ENCODE measurements at places on chromosomes 11 and 22.

DNA sequence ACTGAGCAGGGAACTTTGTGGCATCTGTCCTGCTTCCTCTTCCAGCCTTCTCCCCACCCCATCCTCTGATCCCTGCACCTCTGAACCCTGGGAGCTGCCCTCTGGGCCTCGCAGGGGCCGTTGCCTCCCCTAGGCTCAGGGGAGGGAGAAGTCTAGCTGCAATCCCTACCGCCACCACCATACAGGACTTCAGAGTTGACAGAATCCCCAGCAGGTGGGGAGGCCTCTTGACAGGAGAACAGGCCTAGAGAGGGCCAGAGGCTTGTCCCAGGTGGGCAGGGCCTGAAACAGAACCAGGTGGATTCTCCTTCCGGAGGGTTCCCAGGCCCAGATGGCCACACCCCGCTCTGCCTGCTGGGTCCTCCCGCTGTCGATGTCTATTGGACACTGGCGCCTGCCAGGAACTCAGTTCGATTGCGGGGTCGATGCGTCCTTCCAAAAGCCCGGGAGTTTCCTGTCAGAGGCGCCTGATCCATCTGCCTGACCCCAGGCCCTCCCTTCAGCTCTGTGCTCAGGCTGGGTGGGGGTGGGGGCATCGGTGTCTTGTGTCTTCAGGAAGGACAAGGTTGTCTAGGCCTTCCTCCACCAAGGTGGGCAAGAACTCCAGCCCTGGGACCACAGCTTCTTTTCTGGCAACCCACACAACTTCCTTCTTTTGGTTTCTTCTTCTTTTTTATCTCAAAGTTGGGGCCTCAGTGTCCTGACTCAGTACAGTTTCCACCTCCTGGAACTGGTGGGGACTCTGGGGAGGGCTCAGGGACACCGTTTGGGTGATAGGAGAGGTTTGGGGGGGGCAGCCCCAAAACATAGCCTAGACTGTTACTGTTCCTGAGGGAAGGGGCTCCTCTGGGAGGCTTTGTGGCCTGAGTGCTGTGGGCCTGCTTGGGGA is 6.4 kb downstream of the STARD10 start:
- DNase-seq: no peak

- no peak for DNase-seq
Measured at GRCh38 chr11:67160872-67161783, 42.1 kb downstream of the KDM2A start.

- peak; percentile 80 for DNase-seq
Measured at GRCh38 chr22:49992921-49993648, 19.5 kb downstream of the IL17REL start.

- DNase-seq: no peak
Measured at GRCh38 chr22:38718414-38718813, 12.7 kb downstream of the GTPBP1 start.

- no peak for DNase-seq
Measured at GRCh38 chr22:46769706-46770105, 7.3 kb downstream of the TBC1D22A start.

- DNase-seq: no peak
Measured at GRCh38 chr22:35752863-35753189, 35.2 kb downstream of the APOL5 start.

DNA sequence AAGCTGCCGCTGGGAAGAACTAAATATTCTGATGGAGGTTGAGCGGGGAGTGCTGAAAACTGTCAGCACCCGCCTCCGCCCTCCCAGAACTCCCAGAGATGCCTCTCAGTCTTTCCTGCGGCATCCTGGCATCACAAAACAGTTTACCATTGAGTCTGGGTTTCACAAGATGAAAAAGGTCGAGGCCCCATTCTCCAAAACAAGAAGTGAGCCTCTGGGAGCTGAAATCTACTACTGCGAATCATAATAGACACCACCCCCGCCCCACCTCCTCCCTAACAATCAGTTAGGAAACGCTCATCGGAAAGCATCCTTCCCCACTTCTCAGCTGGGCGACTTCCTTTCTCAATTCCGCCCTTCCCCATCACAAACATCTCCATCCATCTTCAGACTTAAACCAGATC is 1.0 kb downstream of the SUN2 start:
- DNase-seq: no peak

GRCh38 chr11:27740362-27741013 is 40.2 kb upstream of the BDNF start:
- DNase-seq: no peak

- DNase-seq: no peak
Measured at GRCh38 chr11:9990221-9990973, 303.6 kb downstream of the SBF2 start.

DNA sequence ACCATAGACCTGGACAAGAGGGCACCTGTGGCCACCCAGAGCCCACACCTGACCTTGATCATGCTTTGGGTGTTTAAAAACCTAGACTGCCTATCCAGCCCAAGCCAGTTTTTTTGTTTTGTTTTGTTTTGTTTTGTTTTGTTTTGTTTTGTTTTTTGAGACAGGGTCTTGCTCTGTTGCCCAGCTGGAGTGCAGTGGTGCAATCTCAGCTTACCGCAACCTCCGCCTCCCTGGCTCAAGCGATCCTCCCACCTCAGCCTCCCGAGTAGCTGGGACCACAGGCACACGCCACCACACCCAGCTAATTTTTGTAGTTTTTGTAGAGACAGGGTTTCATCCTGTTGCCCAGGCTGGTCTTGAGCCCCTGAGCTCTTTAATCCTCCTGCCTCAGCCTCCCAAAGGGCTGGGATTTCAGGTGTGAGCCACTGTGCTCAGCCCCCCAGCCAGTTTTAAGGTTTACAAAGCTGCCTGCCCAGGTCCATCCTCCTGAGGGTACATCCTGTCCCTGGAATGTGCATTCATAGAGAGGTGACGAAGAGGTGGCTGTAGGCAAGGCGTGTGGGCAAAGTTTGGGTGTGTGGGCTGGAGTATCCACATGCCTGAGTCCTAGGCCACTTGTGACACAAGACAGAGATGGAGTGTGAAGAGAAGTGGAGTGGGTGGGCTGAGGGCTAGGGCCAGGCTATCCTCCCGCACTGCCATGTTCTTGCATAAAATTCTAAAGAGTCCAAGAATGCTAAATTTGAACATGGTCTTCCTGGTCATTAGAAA is 3.3 kb upstream of the CD82 start:
- no peak for DNase-seq

- no peak for DNase-seq
Measured at GRCh38 chr11:64015935-64016845, 19.5 kb upstream of the FLRT1 start.

DNA sequence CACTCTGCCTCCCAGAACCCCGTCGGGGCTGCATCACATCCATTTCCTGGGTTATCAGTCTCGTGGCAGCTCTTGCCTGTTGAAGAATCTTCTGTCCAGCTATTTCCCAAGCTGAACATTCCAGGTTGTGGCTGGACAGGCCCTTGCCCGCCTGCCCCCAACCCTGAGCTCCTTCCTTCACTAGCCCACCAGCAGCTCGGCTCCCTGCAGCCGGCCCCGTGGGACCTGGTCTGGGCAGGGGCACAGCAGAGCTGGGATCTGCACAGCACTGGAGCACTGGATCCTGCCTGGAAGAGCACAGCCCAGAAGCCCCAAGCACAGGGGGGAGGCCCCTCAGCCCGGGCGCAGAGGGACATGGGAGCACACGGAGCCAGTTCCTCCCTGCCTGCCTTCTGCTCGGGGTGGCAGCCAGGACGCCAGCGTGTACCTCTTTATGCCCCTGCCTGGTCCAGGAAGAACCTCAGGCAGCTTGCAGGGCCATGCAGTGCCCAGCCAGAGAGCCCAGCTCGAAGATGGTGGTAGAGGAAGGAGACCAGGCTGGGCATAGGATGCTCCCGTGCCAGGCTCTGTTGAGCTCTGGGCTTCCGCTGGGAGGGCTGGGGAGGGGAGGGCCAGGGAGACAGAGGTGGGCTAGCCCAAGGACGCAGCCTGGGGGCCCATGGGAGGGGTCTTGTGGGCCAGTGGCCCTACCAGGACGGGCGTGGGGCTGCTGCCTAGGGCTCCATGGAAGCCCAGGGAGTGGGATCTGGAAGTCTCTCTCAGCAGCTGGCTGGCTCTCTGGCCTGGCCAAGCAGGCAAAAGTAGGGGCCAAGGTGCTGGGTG is 16.6 kb upstream of the GNB1L start:
- no peak for DNase-seq

- DNase-seq: no peak
Measured at GRCh38 chr11:63912678-63913077, 4.3 kb downstream of the RCOR2 start.

DNA sequence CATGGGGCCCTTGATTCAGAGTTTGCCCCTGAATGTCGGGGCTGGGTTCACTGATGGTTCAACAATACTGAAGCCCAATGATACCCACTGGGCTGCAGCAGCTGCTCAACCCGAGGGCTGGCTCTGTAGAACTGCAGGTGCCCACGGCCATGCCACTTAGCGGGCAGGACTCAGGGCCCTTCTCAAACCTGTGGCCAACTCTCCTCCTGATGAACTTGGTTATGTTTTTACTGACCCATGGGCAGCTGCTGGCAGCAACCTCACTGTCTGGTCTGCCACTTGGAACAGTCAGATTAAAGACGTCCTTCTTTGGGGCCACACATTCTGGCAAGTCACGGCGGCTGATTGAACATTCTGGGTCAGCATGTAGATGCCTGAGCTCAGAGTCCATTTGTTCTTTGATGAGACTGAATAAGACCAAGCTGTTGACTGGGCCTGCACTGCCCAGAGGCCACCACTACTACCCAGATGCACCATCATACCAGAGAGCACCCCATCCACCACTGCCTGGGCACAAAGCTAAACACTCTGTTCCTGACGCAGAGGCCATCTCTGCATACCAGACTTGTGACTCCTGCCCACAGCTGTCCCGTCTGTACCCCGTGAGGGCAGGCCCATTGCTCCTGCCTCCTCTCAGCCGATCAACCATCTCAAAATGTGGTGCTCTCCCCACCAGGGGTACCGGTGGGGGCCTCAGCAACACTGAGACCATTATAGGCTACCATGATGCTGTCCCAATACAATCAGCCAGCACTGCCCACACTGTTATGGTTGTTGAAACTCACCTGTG is 67.8 kb downstream of the SHANK2 start:
- DNase-seq: no peak

- DNase-seq: no peak
Measured at GRCh38 chr22:27433585-27434190, 367.9 kb downstream of the MN1 start.

- no peak for DNase-seq
Measured at GRCh38 chr22:39017596-39018365, 3.1 kb upstream of the APOBEC3D start.

GRCh38 chr11:73326929-73327811 is 19.1 kb downstream of the ARHGEF17 start:
- DNase-seq: no peak

DNA sequence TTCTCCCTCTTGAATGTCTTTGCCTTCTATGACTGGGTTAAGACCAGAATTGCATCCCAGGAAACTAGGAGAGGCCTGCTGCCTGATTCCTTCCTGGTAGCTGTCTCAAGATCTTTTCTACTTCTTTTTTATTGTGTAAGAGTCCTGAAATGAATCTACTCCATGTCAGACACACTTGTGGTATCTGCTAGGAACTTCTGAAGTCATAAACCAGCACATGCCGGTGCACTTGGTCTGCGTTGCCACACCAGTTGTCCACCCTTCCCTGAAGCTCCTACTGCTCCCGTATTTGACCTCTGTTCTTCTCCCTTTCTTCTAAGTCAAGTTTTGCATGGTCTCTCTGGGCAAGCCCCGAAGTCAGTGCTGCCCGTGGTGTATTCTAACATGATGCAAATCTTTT is 644.2 kb downstream of the ETS1 start:
- DNase-seq: no peak

DNA sequence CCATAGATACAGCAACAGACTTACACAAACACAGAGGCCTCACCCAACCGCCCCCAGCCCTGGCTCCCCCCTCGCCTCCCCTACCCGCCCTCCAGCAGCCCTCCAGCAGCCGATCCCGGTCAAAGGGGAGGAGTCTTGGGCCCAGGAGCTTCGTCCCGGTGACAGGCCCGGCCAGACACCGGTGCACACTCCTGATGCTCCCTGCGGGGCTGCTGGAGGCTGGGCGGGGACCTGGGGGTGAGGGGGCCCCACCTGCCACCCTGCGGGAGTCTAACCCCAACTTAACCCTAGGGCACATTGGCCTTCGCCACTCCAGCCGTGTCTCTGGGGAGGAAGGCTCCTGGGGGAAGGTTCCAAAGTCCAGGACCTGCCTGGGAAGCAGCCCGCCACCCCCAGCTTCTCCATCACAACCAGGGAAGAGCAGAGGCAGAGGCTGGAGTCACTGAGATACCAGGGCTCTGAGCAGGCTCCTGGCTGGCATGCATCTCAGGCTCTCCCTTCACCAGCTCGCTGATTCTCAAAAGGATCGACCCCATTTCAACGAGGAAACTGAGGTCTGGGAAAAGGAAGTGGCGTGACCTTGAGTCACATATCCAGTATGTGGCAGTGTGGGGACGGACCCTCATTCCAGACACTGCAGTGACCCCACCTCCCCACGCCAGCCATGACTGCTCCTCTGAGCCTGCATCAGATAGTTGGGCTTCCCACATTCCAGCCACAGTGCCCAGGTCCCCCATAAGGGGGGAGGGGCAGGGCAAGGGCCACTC is 14.4 kb downstream of the BCL9L start:
- DNase-seq: peak; percentile 50

GRCh38 chr11:13166036-13166435 is 111.6 kb upstream of the BMAL1 start:
- DNase-seq: no peak

GRCh38 chr11:109728056-109728455 is 306.1 kb downstream of the C11orf87 start:
- no peak for DNase-seq

DNA sequence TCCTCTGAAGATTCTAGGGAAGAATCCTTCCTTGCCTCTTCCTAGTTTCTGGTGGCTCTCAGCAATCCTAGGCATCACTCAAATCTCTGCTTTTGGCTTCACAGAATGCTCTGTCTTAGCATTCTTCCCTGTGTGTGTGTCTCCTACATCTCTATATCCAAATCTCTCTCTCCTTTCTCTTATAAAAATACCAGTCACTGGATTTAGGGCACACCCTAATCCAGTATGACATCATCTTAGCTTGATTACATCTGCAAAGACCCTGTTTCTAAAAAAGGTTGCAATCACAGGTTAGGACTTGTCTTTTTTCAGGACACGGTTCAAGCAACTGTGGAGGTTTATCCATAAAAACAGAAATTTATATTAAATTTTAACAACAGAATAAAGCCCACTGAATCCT is 54.4 kb downstream of the NARS2 start:
- DNase-seq: no peak
